Hair follicle dermal papilla cell (primary cell): ENCODE measurements at places on chromosomes 1 and 21. TPM values are rescaled to one million over a fixed set of nuclear protein-coding genes. Genes with fewer than 3 reads are reported as not detected.

The BACE2 gene
- total RNA-seq: 28.3 and 36.3 TPM in 2 replicates

The C1QA gene
- not detected in 2 replicates for total RNA-seq

The SLC27A3 gene
- total RNA-seq: 9.5 and 14.3 TPM in 2 replicates

The ASPM gene
- total RNA-seq: 3.9 and 4.4 TPM in 2 replicates

The AMY2A gene
- not detected in 2 replicates for total RNA-seq

The HORMAD1 gene
- total RNA-seq: 0.16 TPM in 1 of 2 replicates, not detected in the other

The RPAP2 gene
- total RNA-seq: 13.1 and 14.7 TPM in 2 replicates

The SYF2 gene
- total RNA-seq: 21.3 TPM in 2 replicates

The TMEM51 gene
- total RNA-seq: 1.5 and 1.7 TPM in 2 replicates

The DRAXIN gene
- total RNA-seq: under 0.01 TPM in 1 of 2 replicates, not detected in the other

The GJA9 gene
- under 0.01 and 0.12 TPM in 2 replicates for total RNA-seq

The VN1R5 gene
- not detected in 2 replicates for total RNA-seq

The NDUFS2 gene
- total RNA-seq: 80.5 and 94.1 TPM in 2 replicates

The ZP4 gene
- total RNA-seq: under 0.01 and 0.12 TPM in 2 replicates

The FAM163A gene
- total RNA-seq: not detected in 2 replicates

The ETNK2 gene
- total RNA-seq: 16.8 and 17.5 TPM in 2 replicates

The CCDC27 gene
- not detected in 2 replicates for total RNA-seq

The DMBX1 gene
- not detected in 2 replicates for total RNA-seq

The FCGR2B gene
- total RNA-seq: not detected in 2 replicates

The OVAAL gene
- not detected in 2 replicates for total RNA-seq
